SK-N-SH (cell line): ENCODE measurements at places on chromosomes 13 and 19.

DNA sequence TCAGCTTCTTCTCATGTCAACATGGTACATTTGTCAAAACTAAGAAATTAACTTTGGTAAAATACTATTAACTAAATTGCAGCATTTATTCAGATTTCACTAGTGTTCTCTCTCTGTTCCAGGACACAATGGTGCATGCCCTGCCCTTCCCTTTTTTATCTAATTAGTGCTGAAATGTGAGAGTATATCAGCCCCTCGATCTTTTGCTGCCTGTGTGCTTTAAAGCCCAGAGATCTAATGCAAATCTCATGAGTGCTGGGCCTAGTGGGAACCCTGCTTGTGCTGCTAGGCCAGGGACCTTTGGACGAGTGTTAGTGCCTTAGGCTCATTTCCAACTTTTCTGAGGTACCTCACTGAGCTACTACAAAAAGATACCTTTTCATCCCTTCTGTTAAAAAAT lies 221.1 kb upstream of the EDNRB start:
- peak; percentile 20 for DNase-seq

GRCh38 chr13:91574766-91575165 lies 176.3 kb downstream of the GPC5 start:
- DNase-seq = no peak

DNA sequence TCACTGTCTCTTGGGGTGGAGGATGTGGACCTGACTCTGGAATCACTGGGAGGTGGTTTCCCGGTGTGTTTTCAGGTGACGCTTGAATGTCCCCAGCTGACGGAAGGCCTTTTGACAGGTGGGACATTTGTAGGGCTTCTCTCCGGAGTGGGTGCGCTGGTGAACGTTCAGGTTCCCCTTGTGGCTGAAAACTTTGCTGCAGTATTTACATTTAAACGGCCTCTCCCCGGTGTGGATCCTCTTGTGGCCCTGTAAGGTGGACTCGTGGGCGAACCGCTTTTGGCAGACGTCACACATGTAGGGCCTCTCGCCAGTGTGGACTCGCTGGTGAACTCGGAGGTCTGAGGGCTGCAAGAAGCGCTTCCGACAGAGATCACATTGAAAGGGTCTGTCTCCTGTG lies 7.8 kb downstream of the ZSCAN5B start:
- DNase-seq = no peak

DNA sequence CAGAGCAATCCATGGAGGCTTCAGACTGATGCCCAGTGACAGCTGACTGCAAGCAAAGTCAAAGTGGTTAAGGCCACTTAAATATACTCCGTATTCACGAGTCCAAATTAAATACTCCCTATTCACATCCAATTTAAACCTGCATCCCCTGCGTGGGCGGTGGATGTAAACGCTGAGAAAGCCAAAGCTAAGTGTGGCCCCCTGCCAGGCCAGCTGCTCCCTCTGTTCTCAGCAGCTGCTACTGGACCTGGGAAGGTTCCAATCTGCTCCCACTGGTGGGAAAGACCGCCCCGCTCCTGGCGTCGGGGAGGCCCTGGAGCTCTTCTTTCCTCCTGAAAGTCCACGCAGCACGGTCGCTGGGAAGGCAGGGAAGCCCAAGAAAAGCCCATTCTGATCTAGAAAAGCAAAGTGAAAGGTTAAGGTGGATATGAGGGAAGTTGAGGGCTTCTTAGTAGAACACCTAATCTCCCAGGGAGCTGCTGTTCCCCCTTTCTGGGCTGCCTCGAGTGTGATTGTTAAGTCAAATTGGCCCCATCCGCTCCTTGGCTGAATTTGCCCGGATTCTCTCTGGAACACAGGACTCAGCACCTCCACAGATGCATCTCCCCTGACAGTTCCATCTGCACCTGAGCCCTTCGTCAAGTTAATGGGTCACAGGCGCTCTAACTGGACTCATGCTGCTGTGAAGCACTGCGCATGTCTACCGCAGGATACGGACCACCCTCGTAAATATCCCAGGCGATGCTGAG lies 205.5 kb downstream of the USP12 start:
- no peak for DNase-seq

DNA sequence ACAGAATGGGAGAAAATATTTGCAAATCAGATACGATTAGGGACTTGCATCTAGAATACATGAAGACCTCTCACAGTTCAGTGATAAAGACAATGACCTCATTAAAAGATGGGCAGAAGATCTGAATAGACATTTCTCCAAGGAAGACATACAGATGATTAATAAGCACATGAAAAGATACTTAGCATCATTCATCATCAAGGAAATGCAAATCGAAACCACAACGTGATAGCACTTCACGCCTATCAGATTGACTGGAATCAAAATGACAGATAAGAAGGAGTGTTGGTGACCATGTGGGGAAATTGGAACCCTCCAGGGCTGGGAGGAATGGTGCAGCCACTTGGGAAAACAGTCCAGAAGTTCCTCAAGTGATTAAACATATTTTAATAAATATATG lies 25.8 kb downstream of the CFAP97D2 start:
- DNase-seq = no peak

DNA sequence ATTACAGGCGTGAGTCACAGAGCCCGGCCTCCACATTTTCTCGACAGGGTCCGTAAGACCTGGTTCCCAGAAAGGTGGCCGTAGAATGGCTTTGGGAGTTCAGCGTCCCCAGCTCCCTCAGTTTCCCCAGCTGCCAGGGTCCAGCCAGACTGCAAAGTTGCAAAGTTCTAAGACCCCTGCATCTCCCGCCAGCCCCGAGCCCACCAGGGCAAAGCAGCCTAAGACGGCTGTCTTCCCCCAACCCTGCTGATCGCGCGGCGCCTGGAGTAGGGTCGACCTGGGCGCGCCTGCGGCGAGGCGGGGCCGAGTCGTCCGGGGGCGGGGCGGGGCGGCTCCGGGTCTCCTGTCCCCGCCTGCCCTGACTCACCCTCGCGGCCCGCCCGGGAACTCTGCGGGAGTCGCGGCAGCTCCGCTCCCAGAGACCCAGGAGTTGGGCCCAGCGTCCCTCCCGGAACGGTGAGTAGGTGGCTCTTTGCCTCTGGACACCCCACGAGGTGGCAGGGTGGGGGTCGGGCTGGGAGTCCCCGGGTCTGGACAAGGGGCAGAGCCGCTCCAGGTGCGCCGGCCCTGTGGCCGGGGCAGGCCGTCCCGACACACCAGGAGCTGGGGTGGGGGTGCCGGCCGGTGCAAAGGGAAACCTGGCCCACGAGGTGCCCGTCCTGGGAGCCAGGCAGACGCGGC lies at the start of gene LRRC8E:
Gene LRRC8E, plus strand, starts transcription at position 366 of the 681 bp plus-strand sequence. CDS start 7,094 bp downstream, outside the sequence.
- DNase-seq = peak; percentile 24

GRCh38 chr19:17998827-17999150 lies 9.2 kb upstream of the ARRDC2 start:
- no peak for DNase-seq

DNA sequence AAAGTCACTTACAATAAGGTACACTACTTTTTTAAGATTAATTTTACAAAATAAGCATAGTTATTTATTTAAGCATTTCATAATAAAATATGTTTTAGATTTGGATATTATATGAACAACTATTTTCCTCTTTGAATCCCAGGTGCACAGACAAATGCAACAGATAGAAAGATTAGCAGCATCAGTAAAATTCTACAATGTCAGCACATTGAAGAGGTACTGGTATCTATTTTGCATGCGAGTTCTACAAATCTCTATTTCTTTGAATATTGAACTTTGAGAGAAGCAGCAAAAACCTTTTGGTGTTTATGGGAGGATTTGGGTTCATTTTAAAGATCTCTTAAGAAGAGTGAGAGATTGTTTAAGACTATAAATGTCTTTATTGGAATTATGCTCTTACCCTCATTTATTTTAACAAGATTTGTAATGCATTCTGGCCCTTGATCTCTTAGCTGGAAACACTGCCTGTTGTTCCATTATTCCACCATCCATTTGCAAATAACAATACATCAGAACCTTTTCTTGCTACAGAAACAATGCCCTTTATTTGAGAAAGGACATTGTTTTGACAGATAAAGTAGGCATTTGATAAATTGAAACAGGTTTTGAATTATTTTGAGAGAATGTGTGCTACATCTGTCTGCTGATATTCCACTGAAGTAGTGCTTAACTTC lies 558.8 kb upstream of the KLHL1 start:
- DNase-seq = no peak

GRCh38 chr13:112700291-112701060 lies 10.6 kb downstream of the ATP11A start:
- DNase-seq = no peak

DNA sequence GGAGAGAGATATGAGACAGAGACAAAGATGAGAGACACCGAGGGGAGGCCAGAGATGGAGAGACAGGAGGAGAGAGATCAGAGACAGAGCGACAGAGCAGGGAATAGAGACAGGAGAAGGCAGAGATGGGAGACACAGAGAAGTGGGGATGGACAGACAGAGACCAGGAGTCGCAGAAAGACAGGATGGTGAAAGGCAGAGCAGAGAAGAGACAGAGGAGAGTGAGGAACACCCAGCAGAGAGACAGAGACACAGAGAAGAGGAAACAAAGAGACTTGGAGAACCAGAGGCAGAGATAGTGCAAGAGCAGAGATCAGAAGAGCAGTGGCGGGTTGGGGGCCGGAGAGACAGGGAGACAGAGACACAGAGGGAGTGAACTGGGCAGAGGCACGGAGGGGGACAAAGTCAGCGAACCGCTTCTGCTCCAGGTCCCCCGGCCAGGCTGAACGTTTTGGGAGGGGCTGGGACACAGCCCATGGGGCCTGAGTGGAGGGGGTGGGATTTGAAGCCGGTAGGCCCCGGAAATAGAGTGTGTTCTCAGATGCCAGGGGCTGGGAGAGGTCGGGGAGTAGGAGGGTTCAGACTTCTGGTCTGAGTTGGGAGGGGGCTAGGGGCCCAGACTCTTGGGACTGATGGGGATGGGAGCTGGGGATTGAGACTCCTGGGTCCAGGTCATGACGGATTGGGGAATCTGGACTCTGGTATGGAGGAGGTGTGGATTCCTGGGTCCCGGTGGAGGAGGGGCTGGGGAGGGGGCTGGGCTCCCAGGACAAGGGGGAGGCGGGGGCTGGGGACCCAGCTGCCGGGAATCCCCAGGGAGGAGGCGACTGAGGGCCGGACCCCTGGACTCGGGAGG lies 654 bp downstream of the ZNF579 start:
- peak; percentile 77 for DNase-seq

DNA sequence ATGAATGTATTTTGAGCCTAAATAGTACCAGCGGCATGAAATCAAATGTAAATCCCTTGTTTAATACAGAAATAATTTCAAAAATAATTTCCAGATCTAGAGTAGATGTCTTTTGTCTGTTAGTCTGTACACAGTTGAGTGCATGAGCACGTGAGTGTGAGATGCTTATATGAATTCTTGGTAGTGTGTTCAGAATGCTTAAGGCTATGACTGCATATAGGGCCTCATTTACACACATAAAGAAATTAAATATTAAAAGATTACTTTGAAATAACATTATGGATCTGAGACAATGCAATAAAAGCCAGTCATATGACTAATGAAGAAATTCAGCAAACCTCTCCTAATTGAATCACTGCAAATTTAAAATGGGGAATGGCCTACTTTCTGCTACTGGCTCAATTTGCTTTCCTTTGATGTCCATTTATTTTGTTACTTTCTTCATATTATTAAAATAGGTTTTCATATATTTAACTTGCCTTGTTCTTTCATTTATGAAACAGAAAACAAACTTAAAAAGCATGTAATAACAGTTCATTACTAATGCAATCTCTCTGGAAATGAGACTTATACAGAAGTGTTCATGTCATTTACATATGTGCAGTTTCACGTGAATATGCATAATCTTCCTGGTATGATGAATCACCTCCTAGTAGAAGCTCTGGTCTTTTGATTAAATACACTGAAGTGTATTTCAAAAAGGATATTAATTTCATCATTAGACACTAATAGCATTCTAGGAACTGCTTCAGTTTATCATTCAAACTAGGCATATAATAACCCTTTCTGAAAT lies 4.5 kb downstream of the AMER2 start:
- no peak for DNase-seq

DNA sequence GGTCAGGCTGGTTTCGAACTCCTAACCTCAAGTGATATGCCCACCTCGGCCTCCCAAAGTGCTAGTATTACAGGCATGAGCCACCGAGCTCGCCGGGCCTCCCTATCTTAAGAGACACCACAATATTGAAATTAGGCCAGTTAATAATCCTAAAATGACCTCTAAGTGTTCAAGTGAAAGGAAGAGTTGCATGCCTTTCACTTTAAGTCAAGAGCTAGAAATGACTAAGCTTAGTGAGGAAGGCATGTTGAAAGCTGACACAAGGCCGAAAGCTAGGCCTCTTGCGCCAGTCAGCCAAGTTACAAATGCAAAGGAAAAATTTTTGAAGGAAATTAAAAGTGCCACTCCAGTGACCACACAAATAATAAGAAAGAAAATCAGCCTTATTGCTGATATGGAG lies 144.5 kb upstream of the FNDC3A start:
- DNase-seq = no peak

GRCh38 chr19:13748169-13748828 lies 16.0 kb upstream of the MRI1 start:
- DNase-seq = peak; percentile 37

DNA sequence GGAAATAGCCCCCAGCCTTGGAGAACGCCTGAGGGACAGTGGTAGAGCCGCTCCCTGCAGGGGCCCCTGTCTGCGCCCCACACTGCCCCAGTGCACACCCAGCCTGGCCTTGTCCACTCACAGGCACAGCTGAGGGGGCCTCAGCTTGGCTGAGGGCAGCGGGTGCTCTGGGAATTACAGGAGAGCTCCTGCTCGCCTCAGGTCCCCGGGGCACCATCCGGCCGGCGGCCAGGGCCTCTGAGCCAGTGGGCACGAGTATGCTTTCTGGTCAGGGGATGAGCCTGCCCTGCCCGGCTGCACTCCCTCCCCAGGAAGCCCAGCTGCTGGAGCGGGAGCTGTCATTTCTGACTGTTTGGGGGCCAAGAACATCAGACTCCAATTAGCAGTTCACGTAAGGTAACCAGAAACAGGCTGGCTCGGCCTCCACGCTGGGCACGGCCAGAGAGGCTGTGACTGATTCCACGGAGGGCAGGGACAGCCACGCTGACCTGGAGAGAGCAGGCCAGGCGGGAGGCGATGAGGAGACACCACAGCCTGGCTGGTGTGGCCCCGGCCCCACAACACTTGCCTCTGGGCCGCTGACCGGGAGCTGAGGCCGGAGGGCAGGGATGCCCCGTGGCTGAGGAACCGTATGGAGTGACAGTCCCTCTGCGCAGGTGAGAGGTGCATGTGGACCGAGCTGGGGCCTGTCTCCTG lies 15.4 kb downstream of the CEBPG start:
- DNase-seq = peak; percentile 83

GRCh38 chr19:35216833-35217648 lies 11.5 kb downstream of the FAM187B start:
- no peak for DNase-seq

DNA sequence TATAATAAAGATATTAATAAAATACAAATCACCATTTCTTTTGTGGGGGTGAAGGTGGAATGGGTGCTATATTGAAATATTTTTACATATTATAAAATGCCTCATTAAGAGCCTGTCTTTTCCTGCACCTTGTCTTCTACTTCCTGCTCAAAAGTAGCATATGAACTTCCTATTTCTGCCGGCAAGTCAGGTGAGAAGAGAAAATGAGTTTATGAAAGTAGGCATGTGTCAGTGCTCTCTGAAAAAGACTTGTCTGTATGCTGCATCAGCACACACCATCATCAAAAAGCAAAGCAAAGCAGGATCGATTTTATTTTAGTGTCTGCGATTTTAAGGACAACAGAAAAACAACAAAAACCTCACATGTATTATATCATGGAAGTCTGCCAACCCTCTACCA lies 114.2 kb downstream of the RAP2A start:
- DNase-seq = no peak
